Fibroblast of skin of abdomen (primary cell): ENCODE measurements at places on chromosomes 13 and 19.

DNA sequence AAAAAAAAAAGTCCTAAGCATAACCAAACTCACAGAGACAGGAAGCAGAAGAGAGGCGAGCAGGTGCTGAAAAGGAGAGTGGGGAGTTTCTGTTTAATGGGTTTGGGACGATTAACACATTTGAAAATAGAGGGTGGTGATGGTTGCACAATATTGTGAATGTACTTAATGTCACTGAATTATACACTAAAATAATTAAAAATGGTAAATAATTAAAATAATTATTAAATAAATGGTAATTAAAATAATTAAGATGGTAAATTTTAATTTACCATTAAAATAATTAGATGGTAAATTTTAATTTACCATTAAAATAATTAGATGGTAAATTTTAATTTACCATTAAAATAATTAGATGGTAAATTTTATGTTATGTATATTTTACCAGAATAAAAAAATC is 74.8 kb upstream of the XPO4 start:
- DNase-seq: no peak

- DNase-seq: no peak
These were observed 383.4 kb downstream of the EFNB2 start for GRCh38 chr13:106152047-106152446.

GRCh38 chr19:52742516-52742915 is 7.7 kb upstream of the ZNF611 start:
- DNase-seq: no peak

DNA sequence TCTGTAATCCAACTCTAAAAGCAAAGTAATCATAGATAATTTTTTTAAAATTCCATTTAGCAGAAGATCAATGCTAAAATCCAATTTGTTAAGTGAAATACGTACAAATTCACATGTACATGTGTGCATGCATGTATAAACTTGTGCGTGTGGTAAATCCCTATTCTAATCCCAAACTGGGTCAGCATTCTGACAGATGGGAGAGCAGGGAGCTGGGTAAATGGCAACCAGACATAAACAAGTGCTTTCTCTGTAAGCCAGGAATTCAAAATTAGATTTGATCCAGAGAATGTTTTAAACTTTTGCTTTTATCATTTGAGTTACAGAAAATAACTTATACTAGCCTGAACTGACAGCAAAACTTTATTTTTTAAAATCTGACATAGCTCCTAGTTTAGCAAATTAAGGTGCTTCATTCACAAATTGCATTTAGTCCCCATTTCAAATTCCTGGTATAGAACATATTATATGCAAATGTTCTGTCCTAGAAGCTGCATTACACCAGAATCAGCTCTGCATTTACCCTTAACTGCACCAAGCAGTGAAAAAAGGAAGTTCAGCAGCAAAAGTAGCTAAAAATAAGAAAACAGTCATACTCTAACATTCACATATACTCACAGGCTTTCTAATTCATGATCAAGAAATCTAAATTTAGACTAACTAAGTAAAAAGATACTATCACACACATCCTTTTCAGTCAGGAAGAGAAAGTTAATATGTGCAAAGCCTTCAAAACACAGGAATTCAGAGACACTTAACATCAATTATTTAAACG is 32.6 kb downstream of the UBL3 start:
- no peak for DNase-seq

DNA sequence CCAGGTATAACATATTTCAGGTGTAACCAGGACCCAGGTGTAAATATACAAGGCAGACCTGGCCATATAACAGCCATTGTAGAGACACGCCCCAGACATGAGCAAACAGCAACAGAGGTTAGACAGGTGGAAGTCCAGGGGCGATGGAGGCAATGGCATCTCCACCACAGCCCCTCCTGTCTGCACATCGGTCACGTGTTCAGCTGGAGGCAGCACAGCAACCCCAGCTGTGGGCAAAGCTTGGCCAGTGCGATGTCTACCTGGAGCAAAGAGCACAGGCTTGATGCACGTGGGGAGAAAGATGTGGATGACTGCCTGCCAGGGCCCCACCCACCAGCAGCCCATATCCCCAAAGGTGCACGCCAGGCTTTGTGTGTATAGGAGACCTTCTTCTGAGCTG is 4.4 kb downstream of the CYP4F2 start:
- DNase-seq: no peak

DNA sequence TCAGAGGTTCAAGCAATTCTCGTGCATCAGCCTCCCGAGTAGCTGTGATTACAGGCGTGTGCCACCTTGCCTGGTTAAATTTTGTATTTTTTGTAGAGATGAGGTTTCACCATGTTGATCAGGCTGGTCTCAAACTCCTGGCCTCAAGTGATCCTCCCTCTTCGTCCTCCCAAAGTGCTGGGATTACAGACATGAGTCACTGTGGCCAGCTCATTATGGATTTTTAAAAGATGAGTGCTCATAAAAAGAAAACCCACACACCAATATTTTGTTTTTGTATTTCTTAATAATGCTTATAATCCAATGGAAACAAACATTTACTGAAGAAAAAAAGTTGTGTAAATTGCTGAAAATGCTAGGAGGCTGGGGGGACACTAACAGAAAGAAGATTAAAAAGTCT is 5.0 kb upstream of the MICU2 start:
- no peak for DNase-seq

GRCh38 chr13:65914716-65915115 is 1315.4 kb downstream of the PCDH9 start:
- DNase-seq: peak; percentile 72

DNA sequence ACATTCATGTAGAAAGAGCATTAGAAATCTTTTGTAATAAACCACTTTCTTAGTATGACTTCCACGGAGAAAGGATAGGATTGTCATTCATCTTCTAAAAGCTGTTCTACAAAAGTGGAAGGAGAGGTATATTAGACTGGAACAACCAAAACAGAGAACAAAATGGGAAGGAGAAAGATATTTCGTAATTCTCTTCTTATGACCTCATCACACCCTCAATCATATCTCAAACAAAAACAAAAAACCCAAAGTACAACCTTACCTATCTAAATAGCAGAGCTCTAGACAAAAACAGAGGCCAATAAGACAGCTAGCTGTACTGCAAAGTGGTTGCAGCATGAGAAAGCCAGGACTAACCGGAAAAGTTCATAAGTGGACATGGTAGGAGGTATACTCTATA is 46.3 kb downstream of the DACH1 start:
- DNase-seq: no peak

- no peak for DNase-seq
These were observed 32.4 kb upstream of the CACNA1A start for GRCh38 chr19:13538601-13539253.

DNA sequence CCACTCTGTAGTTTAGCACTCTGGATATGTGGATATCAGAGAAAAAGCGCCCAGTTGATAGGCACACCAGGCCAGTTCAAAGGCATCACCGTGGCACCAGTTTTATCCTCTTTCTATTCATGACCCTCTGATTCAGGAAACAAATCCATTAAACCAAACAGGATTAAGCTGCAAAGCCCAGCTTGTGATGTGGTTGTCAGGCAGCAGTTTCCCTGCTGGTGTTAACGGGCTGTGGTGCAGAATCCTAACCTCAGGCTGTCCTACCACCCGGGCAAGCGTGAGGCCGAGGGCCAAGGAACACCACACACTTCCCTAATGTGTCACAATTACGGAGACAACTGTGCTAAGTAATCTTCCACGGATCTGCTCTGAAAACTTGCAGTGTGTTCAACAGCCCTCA is 209.1 kb downstream of the OLFM4 start:
- DNase-seq: no peak

DNA sequence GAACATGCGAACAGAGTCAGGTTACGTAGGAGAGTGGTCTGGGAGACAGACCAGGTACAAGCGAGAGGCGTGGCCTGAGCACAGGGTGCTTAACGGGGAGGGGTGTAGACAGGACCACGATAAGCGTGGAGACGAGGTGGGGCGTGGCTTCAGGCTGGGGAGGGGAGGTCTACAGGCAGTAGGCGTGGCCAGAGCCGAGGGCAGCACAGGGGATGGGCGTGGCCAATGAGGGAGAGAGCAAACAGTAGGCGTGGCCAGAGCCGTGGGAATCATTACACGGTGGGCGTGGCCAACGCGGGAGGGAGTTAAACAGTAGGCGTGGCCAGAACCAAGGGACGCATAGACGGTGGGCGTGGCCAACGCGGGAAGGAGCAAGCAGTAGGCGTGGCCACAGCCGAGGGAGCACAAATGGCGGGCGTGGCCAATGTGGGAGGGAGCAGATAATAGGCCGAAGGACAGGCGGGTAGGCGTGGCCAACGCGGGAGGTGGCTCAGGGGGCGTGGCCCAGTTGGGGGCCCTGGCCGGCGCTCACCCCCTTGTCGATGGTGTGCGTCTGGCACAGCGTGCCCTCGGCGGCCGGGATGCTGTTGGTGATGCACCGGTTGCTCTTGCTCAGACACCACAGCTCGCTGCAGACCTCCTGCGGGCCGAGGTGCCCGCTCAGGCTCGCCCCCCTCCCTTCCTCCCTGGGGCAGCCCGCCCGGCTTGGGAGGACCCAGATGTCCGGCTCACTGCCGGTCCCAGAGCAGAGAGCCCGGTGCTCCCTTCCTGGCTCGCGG is 15.2 kb upstream of the MYO1F start:
- peak; percentile 96 for DNase-seq

GRCh38 chr19:6125571-6125989 is 9.9 kb upstream of the ACSBG2 start:
- DNase-seq: peak; percentile 75

DNA sequence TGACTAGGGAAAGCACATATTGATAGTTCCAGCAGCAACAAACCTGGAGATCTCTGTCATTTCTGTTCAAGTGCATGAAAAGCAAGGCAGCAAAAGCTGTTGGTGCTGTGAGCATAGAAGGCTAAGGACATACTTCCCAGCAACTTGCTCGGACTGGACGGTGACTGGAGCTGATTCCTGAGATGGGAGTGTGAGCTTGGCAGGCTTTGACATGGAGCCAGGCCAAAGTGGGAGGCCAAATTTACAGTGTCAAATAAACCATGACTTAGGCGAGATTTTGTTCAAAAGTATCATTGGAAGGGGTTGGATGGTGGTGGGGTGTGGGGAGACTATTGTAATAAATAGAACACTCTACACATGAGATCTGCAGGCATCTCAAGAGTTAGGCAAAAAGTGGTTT is 5.9 kb upstream of the ARGLU1 start:
- peak; percentile 33 for DNase-seq
